Subcutaneous preadipocyte (primary cell): ENCODE measurements at places on chromosomes 13 and 19. TPM values are rescaled to one million over a fixed set of nuclear protein-coding genes. Genes with fewer than 3 reads are reported as not detected.

The RAB3A gene
- total RNA-seq, result 1.1 and 1.2 TPM in 2 replicates

The ZNF763 gene
- total RNA-seq, result 0.20 and 0.37 TPM in 2 replicates

The PCDH20 gene
- total RNA-seq, result not detected in 2 replicates

The GRK1 gene
- not detected in 2 replicates for total RNA-seq

The CEACAM16 gene
- not detected in 2 replicates for total RNA-seq

The MLLT1 gene
- total RNA-seq, result 9.2 and 13.3 TPM in 2 replicates
